ENCODE measurements at places on chromosomes 4 and X. TPM values are rescaled to one million over a fixed set of nuclear protein-coding genes. Genes with fewer than 3 reads are reported as not detected.

The GLA gene
- total RNA-seq: 6.8 TPM

The GRID2 gene
- 0.24 TPM for total RNA-seq

GRCh38 chrX:25003066-25003849 is 12.5 kb downstream of the ARX start:
- no peak for DNase-seq

DNA sequence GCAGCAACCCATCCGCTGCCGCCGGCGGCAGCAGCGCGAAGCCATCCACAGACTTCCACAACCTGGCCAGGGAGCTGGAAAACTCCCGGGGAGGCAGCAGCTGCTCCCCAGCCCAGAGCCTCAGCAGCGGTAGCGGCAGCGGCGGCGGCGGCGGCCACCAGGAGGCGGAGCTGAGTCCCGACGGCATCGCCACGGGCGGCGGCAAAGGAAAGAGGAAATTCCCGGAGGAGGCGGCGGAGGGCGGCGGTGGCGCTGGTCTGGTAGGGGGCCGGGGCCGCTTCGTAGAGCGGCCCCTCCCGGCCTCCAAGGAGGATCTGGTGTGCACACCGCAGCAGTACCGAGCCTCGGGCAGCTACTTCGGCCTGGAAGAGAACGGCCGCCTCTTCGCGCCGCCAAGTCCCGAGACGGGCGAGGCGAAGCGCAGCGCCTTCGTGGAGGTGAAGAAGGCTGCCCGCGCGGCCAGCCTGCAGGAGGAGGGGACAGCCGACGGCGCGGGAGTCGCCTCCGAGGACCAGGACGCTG is 4.9 kb downstream of the PRDM8 start:
- peak; percentile 95 for DNase-seq

- DNase-seq: no peak
Observed at GRCh38 chrX:126785539-126785938, 34.0 kb upstream of the PRR32 start.

DNA sequence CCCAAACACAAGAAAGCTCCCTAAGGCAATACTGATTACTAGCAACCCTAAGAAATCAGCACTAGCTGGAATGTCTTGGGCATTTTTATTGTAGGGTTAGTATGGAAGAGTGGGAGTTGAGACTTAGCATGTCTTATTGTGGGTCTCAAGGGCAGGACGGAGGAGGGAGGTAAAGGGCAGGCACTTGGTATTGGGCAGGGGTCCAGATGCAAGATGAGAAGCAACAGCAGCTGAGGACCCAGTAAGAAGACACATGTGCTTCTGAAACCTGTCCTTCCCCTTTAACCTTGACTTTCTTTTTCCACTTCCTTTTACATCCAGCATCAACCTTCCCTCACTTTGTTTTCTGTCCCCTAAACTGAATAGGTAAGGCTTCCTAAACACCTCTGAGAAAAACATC is 37.4 kb downstream of the LARP7 start:
- no peak for DNase-seq

- no peak for DNase-seq
Observed at GRCh38 chr4:163113921-163114713, 52.6 kb downstream of the NAF1 start.

- no peak for DNase-seq
Observed at GRCh38 chr4:159370286-159370685, 267.4 kb downstream of the RAPGEF2 start.
